HT-29 (cell line): ENCODE measurements at places on chromosomes 4 and X.

GRCh38 chr4:115437739-115438138, 324.3 kb upstream of the NDST4 start:
- no peak for DNase-seq

- DNase-seq: no peak
Observed at GRCh38 chr4:7917669-7918068, 22.0 kb downstream of the AFAP1 start.

GRCh38 chr4:75950213-75950815, 9.5 kb upstream of the NAAA start:
- DNase-seq: no peak

GRCh38 chr4:63894161-63894560, 515.1 kb downstream of the TECRL start:
- no peak for DNase-seq

DNA sequence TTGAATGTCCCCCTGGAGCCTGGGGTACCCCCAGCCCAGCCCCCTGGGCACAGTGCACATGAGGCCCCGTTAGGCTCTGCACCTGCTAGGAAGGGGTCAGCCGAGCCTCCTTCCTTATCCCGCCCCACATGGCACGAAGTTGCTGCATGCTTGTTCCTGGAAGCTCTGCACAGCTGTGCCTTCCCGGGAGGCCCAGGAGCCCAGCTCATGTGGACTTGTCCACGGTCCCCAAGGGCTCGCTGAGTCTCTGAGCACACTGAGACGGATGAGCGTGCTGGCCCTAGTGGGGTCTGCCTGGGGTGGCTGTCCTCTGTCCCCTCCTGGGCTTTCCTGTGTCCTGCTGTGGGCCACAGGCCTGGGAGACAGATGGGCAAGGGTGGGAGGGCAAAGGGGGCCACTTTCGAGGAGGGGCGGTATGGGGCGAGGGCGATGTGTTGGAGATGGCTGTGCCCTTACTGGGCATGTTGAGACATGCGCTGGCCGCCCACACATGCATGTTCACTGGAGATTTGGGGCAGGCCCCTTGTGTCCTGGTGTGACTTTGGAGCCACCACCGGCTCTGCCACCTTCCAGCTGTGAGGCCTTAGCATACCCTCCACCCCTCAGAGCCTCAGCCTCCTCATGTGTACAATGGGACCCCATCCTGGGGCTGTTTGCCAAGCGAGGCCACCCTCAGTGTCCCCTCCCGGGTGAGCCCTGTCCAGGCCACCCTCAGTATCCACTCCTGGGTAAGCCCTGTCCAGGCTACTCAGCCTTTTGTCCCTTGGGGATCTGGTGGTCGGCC, 237.6 kb downstream of the AFAP1 start:
- DNase-seq: no peak

GRCh38 chr4:152697284-152698088, 17.7 kb upstream of the TMEM154 start:
- no peak for DNase-seq
